ENCODE measurements at places on chromosomes 7 and 10.

GRCh38 chr10:97518301-97519043 lies 19.7 kb downstream of the UBTD1 start:
- no peak for DNase-seq

GRCh38 chr7:107917763-107918651 lies 27.0 kb downstream of the DLD start:
- no peak for DNase-seq

GRCh38 chr10:118508863-118509262 lies 86.6 kb downstream of the PRLHR start:
- DNase-seq: no peak

DNA sequence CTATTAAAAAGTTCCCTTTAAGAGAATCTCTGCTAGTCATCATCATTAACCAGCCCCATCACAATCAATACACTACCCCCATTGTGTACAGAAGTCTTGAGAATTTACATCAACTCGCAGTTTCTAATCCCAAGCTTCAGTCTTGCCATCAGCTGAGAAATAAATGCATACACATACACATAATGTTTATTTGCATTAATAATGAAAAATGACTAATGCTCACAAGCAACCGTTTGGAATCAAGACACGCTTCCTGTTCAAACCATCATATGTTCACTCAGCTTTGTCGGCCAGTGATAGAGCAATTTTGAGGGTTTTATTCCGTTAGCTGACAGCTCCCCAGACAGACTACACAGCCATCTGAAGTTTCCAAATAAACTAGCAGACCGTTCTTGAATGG lies 287.1 kb downstream of the SFMBT2 start:
- DNase-seq: no peak

- no peak for DNase-seq
Measured at GRCh38 chr10:6586501-6586900, 6.4 kb upstream of the PRKCQ start.

DNA sequence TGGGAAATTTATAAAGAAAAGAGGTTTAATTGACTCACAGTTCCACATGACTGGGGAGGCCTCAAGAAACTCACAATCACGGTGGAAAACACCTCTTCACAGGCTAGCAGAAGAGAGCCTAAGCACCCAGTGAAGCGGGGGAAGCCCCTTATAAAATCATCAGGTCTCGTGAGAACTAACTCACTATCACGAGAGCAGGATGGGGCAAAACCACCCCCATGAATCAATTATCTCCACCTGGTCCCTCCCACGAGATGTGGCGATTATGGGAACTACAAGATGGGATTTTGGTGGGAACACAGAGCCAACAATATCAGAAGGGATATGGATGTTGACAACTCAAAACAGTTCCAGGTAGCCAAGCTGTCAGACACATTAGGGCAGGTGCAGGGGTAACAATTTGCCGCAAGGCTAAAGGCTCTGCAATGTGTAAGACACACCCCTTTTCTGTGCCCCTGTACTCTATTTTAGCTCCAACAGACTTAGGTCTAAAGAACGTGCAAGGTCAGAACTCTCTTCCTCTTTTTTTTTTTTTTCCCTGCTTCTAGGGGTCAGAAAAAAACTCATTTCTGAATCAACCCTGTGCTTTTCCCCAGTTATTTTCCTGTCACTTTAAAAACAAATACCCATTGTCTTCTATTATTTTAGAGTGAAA lies 30.7 kb upstream of the RBM20 start:
- no peak for DNase-seq

GRCh38 chr7:100613412-100614175 lies 1.3 kb downstream of the MOSPD3 start:
- no peak for DNase-seq

DNA sequence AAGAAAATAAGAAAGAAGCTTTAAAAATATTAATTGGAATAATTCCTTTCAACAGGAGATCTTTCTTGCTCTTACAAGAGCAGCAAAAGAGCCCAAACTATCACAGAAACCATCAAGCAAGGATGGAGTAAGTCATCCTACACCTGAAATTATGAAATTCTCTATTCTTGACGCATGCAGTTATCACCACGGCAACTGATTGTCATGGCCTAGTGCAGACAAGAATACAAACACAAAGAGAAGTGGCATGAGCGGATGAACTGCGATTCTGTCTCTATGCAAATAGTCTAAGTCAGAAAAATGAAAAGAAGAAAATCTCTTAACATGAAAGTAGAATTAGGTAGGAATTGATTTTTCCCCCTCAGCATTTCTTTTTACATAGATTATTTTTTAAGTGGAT lies 54.8 kb upstream of the SLC35B4 start:
- no peak for DNase-seq

DNA sequence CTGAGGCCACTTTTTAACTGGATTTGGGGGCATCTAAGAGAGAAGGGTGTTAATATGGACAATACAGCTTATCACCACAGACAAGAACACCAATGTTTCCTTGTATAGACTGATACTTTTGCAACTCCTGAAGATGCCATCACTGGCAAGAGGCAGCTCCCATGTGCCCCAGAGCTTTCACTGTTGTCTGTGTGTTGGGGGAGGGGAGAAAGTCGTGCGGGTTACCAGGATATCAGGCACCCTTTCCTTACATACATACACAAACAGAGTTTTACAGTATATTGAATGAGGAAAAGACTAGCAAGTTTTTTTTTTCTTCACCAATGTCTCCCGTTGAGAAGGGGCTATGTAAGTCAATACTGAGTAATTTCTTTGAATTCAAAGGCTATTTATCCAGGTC lies 4.1 kb upstream of the DLX6 start:
- no peak for DNase-seq

DNA sequence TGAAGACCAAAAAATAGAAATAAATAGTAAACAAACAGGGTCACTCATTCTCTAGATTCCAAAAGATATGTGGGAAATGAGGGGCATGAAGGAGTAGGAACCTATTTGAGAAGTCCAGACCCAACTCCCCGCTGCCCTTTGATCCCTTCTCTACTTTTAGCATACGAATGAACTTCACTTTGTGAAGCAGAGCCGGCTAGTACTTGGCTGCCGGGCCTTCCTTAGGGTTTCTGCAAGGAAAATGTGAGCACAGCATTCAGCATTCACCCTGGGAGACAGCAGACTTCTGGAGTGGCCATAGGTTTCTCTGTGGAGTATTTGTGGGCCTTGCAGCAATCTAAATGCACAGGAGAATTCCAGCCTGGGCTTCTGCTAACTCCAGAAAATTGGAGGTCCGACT lies 76.3 kb upstream of the PRKAR2B start:
- DNase-seq: no peak

- no peak for DNase-seq
Measured at GRCh38 chr10:73117976-73118743, 7.9 kb downstream of the NUDT13 start.

GRCh38 chr7:85023066-85023712 lies 163.7 kb downstream of the SEMA3D start:
- peak; percentile 13 for DNase-seq

- no peak for DNase-seq
Measured at GRCh38 chr10:4770801-4771553, 55.0 kb upstream of the AKR1E2 start.

GRCh38 chr10:60282771-60283353 lies 106.8 kb downstream of the ANK3 start:
- no peak for DNase-seq

DNA sequence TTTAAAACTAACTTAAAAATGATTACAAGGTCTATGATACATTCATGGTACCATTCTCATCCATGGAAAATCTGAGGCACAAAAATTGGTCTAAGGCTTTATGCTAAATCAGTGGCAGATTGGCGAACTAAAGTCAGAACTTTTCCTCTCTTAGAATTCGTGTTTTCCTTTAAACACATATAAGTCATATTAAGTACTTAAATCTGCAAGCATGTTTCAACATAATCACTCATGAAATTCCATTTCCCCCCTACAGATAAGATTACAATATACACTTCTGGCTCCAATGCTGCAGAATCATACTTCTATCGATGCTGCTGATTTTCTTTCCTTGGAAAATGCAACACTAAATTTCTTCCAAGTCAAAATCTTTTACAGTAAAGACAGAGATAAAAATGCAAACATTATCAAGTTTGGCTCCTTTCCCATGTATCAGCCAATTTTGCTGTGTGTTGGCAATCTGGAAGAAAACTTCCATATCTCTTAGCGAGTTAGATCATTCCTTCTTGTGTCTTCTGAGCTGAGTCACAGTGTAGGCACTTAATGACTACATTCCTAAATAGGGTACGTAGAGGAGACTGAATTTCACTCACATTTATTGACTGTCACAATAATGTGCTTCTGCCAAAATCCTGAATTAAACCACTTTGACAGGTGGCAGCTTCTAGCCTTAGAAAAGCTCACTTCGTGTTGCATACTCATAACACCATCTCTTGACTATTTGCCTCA lies 76.4 kb upstream of the LRRC17 start:
- DNase-seq: no peak

DNA sequence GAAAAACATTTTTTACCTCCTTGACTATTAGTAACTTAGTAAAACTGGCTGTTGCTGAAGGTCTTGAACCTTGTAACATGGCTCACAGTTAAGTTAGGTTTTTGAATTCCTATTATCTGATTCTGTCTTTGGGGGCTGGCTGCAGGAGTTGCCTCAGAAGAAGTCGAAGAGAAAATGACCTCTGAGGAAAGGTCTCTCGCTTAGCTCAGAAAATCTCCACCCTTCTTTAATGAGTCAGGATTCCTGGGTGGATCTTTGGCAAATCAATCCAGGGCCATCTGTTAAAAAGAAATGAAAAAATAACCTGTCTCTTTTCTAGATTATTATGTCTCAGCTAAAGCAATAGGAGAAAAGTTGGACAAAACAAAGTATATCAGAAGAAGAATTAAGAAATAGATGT lies 267.8 kb upstream of the SEMA3C start:
- DNase-seq: no peak

GRCh38 chr7:85521108-85521694 lies 334.3 kb upstream of the SEMA3D start:
- no peak for DNase-seq

DNA sequence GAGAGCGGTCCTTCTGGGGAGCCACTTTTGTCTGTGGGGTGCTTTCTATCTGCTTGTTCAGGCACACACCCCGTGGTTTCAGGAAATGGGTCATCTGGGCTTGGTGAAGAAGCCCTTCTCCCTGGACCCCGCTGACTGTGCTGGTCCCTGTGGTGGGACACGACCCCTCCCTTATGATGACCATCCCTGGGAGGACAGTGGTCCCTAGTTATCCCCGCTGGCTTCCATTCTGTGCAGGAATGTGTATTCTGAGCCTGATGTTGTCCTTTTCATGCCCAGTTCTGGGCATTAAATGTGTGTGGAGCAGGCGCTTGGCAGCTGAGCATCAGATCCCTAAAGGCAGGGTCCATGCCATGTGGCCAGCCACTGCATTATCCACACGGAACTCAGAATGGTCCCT lies 71.6 kb downstream of the TCERG1L start:
- no peak for DNase-seq

DNA sequence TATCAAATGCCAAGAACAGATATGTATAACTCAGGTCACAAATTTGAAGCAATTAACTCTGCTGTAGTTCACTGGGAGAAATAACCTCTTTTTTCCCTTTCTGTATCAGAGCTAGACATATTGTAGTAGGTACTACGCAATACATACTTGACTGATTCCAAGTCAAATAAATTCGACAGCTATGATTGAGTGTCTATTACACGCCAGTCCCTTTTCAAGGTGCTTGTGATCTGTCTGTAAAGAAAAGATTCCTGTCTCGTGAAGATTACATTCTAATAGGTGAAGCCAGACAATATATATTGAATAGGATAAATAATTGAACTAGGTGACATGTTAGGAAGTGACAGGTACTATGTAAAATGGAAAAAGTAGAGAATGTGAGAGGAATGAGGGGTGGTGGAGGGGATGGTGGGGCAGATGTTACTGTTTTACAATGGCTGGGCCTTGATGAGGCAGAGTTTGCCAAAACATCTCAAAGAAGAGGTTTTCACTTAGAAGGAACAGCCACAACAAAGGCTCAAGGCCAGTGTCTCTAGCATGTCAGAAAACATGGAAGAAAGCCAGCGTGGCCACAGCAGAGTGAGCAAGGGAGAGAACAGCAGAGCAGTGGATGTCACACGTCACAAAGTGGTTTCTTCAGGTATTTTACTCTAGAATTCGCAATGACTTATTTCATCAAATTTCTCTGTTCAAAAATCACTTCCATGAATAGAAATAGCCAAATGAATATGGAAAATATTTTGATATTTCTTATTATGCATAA lies 282.6 kb upstream of the CACNA2D1 start:
- no peak for DNase-seq

DNA sequence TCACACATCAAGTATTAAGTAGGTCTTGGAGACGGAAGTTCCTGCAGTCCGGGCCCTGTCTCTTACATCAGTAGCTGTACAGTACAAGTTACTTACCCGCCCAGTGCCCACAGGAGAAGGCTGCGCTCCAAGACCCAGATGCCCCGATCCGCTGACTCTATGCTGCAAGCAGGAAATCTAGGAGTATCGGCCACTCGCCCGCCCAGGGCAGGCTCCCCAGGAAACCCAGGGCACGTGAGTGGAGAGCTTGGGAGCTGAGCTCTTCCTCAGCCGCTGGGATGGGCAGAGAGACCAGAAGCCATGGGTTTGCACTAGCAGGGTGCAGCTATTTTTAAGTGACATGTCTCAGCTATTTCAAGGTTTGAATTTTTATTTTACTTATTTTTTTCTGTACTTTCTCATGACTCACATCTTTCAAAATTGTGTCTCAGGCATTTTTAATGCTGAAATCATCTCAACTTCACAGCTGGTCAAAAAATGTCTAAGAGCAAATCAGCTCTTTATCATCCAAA lies 1.9 kb upstream of the GPER1 start:
- no peak for DNase-seq

DNA sequence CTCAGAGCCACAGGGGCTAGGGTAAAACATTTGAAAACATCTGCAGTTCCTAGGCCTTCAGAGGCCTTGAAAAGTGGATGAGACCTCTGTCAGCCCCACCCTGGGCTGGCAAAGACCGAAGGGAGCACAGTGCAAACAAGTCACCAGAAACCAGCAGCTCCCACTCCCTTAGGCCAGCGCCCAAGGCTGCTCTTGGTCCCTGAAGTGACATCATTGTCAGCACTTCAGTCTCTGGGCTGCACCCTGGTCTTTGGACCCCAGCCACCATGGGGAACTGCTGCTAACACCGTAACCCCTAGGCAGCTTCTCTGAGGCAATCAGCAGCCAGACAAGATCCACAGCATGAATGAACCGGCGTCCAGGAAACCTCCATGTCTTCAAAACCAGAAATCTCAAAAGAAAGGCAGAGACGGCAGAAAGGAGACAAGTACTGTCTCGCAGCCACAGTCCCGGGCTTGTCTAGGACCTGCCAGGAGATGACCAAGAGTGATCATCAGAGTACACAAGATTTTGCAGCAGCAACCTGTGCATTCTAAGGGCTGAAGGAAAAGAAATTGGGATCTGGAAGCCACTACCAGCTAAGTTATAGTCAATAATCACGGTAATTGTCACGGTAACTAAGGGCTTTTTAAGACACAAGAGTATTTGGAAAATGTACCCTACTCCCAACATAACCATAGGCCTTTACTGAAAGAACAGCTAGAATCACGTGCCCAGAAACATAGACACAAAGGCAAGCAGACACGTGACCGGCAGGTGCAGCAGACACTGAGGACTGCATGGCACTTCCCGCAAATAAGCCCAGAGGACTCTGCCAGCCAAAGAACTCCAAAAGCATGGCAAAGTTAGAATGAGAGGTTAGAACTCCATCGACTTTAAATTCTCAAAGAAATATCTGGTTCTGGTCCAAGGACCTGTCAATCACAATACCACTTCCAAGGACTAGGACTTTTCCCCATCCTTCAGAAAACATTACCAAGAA lies 23.3 kb downstream of the CPXM2 start:
- DNase-seq: no peak
